Eye (tissue), 1 donor: ENCODE measurements at places on chromosomes 5 and 9.

DNA sequence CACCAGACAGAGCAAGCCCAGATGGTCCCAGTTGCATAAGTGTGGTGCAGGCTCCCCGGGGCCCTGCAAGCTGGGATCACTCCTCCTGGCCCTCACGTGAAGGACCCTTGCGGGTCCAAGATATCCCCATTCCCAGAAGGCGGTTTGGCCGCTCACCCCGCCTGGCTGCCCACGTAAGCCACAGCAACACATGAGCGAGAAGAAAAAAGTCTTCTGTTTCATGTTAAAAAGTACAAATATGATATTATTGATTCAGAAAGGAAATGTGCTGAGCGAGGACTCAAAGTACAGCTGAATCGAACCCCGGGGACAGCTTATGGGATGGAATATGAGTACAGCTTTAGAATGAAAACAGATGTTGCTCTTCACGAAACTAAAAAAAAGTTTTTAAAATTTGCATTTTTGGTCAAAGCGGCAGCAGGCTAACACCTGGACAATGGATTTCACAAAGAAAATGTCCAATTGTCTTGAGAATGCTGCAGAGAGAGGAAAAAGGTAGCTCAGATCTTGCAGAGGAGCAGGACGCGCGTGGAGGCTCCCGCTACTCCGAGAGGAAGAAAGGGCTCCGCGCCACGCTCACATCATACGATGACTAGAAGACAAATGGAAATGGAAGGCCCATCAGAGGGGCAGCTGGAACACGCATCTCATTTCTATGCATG lies 427.6 kb downstream of the IRX1 start:
- peak; percentile 40 for DNase-seq

GRCh38 chr9:36739373-36740116 lies 166.8 kb downstream of the MELK start:
- no peak for DNase-seq

GRCh38 chr5:73119451-73120157 lies 771 bp upstream of the TMEM171 start:
- peak; percentile 30 for DNase-seq

DNA sequence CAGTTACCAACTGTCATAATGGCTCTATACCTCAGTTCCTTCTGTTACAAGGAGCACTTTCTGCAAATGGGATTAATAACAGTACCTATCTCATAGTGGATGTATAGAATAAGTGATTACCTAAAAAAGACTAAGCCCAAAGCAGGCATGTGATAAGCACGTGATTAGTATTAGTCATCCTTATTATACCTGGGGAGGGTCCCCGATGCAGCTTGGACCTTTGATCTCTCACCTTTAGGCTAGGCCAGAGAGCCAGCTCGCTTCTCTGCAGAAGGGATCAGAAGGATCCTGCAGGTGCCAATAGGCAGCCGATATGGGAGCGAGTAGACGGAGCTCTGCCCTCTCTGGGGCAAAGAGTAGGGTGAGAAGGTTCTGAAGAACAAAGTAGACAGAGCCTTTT lies 4.0 kb downstream of the JADE2 start:
- DNase-seq, result no peak

- no peak for DNase-seq
Measured at GRCh38 chr5:55101556-55102276, 730 bp upstream of the GZMA start.

GRCh38 chr5:64883912-64884311 lies 115.2 kb downstream of the CWC27 start:
- no peak for DNase-seq

GRCh38 chr5:105503950-105504349 lies 1941.4 kb upstream of the NUDT12 start:
- DNase-seq, result no peak
